ENCODE measurements at places on chromosomes 7 and 10. TPM values are rescaled to one million over a fixed set of nuclear protein-coding genes. Genes with fewer than 3 reads are reported as not detected.

- no peak for DNase-seq
Observed at GRCh38 chr10:80529604-80530003, 8.1 kb upstream of the SH2D4B start.

DNA sequence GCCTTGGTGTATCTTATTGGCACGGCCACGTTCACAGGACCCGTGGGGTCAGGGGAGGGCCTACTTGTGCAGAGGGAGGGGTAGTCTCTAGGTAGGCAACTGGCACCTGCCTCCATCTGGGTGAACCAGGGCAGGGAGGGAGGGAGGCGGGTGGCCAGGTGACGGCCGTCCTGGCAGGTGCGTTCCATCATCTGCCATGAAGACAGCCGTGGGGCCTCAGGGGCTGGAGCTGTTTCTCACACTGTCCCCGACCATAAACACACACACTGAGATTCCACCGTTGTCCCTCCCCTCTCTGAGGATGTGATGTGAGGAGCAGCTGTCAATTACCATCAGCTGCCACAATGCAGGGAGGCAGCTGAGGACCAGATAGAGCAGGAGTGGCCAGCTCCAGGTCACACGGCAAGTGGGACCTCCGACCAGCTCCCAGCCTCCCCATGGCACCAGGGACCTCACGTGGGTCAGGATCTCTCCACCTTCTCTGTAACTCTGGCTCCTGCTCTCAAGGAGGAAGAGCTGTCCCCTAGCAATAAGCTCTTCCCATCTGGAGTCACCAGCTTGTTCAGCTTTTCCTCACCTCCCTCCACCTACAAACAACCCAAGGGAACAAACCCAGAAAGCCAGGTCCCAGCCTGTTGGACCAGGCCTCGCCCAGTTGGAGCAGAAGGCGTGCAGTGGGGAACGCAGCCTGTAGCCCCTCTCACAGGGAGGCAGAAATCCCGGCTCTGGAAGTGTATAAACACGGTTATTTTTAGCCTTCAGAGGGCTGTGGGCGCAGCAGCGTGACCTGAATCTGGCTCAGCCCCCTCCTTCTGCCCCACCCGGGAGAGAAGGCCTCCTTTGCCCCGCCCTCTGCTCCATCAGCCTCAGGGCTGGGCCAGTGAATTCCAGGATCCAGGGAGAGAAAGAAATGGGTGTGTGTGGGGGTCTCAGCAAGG, 33.1 kb downstream of the ZMIZ1 start:
- peak; percentile 68 for DNase-seq

DNA sequence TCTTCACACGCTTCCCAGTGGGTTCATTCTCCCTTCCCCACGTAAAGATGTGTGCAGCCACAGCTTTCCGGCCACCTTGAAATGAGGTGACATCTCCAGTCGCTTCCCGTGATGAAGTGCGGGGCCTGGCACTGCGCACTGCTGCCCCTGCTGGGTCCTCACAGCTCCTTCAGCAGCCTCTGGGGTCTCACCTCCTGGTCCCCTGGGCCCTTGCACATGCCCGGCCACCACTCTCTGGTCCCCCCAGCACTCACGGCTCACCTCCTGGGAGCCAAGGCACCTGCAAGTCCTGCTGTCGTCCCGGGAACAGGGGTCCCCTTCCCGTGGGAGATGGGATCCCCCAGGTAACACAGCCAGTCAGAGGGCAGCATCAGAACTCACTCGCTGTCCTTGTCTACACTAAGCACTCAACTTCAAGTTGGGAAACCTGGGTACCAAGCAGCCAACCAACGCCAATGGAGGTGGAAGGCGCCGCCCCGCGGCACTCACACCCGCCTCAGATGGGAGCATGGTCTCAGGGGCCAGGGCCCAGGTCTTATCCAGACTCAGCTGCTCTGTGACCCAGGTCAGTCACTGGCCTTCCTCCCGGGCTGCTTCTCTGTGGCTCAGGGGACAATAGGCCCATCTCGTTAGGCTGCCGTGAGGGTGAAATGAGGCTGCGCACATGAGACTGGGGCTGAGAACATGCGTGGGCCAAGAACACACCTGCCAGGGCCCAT, 176.2 kb downstream of the PTPRN2 start:
- DNase-seq, result no peak

GRCh38 chr10:9596368-9596920, 1421.2 kb upstream of the CELF2 start:
- DNase-seq, result no peak

- no peak for DNase-seq
Observed at GRCh38 chr10:73433538-73433867, at the start of gene MSS51. TSS of gene MSS51 (minus strand) at chr10:73433561. CDS start at chr10:73428284, 5,277 bp downstream.

DNA sequence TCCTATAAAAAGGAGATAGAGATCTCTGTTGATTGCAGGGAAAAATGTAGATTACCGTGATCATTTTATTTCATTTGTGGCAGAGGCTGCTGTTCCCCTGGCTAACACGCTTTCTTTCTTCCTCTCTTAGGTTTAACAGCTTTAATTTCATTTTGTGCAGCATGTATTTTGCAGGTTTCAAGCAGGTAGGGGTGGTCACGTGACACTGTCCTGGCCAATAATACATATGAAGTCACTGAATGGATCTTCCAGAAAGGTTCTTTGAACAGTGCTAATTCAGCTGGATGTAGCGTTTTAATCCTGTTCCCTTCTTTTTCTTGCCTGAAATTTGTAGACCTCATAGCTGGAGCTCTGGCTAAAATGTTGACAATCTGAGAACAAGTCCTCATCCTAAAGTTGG, 3.6 kb upstream of the EPHB6 start:
- no peak for DNase-seq

GRCh38 chr10:131245475-131246059, 66.0 kb downstream of the TCERG1L start:
- no peak for DNase-seq

- DNase-seq, result peak; percentile 79
Observed at GRCh38 chr7:102992938-102993717, 80.3 kb downstream of the LRRC17 start.

- DNase-seq, result no peak
Observed at GRCh38 chr10:60479305-60480020, 89.8 kb upstream of the ANK3 start.

- DNase-seq, result no peak
Observed at GRCh38 chr10:31064348-31064747, 32.7 kb upstream of the ZNF438 start.

- no peak for DNase-seq
Observed at GRCh38 chr7:37096341-37096740, 352.3 kb downstream of the ELMO1 start.

GRCh38 chr7:36719083-36719632, 5.1 kb downstream of the AOAH start:
- DNase-seq, result no peak

DNA sequence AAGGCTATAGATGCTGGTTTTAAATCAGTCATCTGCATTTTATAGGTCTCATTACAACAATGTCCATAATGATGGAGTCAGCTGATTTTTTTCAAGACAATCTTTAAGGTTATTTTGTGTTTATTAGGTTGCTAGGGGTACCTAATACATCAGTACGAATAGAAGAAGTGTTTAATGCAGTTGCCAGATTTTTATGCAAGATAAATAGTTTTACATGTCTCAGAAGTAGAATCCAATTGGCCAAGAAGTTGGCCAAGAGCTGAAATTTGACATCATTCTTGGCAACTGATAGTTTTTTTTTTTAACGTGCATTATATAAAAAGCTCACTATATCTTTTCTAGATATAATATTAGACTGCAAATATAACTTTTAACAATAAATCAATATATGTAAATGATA, 208.5 kb downstream of the TRIL start:
- peak; percentile 71 for DNase-seq

GRCh38 chr7:131047651-131048304, 279.9 kb upstream of the MKLN1 start:
- no peak for DNase-seq

The OR2A1 gene
- polyA plus RNA-seq, result 1.4 TPM

The MKI67 gene
- polyA plus RNA-seq, result 32.7 TPM

The MMP21 gene
- 0.73 TPM for polyA plus RNA-seq

The CFAP58 gene
- 2.9 TPM for polyA plus RNA-seq

The SLC13A1 gene
- polyA plus RNA-seq, result not detected

The KIAA1217 gene
- polyA plus RNA-seq, result 52.4 TPM

The SAMD9 gene
- polyA plus RNA-seq, result 12.0 TPM

The CRYGN gene
- polyA plus RNA-seq, result 0.20 TPM

The PRSS37 gene
- polyA plus RNA-seq, result 0.44 TPM

The CALY gene
- polyA plus RNA-seq, result 0.29 TPM

The SPDYE9 gene
- 0.87 TPM for polyA plus RNA-seq
